ENCODE measurements at places on chromosomes 7 and 10. TPM values are rescaled to one million over a fixed set of nuclear protein-coding genes. Genes with fewer than 3 reads are reported as not detected.

The CDNF gene
- 2.2 TPM for total RNA-seq

The CPSF4 gene
- total RNA-seq: 20.7 TPM

The APBB1IP gene
- total RNA-seq: 7.6 TPM

The PDE6C gene
- total RNA-seq: not detected

The SLC16A12 gene
- total RNA-seq: not detected

The SFTPA1 gene
- not detected for total RNA-seq

The SPDYE2 gene
- total RNA-seq: not detected

The CFAP70 gene
- total RNA-seq: 1.2 TPM

- DNase-seq: peak; percentile 19
Observed at GRCh38 chr7:91940171-91940570, 491 bp upstream of the AKAP9 start.

- DNase-seq: peak; percentile 14
Observed at GRCh38 chr7:3867863-3868262, 566.8 kb downstream of the SDK1 start.

DNA sequence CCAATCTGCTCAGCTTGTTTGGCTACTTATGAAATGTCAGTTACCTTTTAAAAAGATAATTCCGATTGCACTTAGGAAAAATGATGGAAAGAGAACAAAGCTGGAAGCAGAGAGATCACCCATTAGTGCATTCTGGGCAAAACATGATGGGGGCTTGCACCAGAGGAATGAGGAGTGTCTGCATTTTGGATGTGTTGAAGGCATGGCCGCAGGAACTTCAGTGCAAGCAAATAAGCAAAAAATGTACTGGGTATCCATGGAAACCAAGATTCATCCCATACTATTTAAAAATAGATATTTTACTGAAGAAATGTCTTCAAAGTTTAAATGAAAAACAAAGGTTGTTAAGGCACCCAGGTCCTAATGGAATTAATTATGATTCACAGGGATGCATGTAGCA is 655.0 kb downstream of the POM121L12 start:
- no peak for DNase-seq

GRCh38 chr7:21579341-21580072 is 36.7 kb downstream of the DNAH11 start:
- no peak for DNase-seq

GRCh38 chr10:104706886-104707285 is 65.8 kb downstream of the SORCS3 start:
- DNase-seq: no peak

GRCh38 chr7:129557686-129558481 is 53.6 kb upstream of the NRF1 start:
- DNase-seq: no peak

DNA sequence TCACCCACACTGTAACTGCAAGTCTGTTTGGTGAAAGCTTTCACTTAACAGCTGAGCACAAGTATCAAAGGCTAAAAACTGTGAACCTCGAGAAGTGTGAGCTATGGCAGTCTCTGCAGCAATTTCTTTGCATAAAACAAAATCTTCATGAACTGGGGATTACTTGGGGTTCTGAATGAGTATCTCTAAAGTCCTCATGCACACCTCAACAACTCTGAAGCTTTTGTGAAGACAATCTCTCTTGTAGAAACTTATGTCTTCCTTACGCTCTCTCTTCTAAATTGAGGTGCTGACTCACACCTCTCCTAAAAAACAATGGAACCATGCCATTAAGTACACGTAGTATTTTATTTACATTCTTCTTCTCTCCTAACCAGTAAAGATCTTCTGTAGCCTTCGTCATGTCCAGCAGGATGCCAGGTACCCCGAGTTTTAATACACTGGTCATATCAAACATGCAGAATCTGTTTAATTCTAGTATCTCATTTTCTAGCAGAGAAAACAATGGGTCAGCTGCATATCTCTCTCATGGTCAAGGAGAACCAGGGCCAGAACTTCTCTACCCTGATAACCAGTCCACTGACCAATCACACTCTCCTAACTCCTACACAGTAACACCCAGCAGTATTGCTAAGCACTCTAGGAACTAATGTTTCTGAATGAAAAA is 76.9 kb downstream of the UBE2H start:
- DNase-seq: no peak
